ENCODE measurements at places on chromosomes 6 and 20. TPM values are rescaled to one million over a fixed set of nuclear protein-coding genes. Genes with fewer than 3 reads are reported as not detected.

SIGLEC1 gene
- total RNA-seq = 0.02 TPM

GSTA2 gene
- total RNA-seq = not detected

WFDC12 gene
- total RNA-seq = not detected

CPNE1 gene
- 217 TPM for total RNA-seq

ERVFRD-1 gene
- total RNA-seq = not detected

C6orf52 gene
- total RNA-seq = 2.4 TPM

PLAGL2 gene
- total RNA-seq = 18.0 TPM

BANF2 gene
- total RNA-seq = not detected
